ENCODE measurements at places on chromosomes 4 and X.

DNA sequence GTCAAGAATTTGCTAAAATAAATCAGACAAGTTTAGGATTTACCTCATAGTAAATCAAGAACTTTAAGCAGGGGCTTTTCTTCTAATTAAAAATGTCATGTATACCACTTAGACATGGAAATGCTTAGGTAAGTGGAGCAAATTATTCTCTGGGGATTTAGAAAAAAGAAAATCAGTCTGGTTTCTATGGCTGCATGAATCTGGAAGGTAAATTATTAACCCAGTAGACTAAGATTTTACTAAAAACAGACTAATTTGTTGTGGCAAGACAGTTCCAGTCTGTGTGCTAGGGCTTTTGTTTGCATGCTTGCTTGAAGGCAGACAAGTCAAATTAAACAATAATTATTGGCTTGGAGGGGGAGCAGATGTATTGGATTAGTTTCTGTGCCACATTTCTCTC lies 140.6 kb downstream of the TBL1X start:
- no peaks in the 10 kb centered on the region for H3K4me1 ChIP-seq
- no peaks in the 10 kb centered on the region for H3K27me3 ChIP-seq
- DNase-seq = no peak
- no peak overlapping the region for H3K27ac ChIP-seq

DNA sequence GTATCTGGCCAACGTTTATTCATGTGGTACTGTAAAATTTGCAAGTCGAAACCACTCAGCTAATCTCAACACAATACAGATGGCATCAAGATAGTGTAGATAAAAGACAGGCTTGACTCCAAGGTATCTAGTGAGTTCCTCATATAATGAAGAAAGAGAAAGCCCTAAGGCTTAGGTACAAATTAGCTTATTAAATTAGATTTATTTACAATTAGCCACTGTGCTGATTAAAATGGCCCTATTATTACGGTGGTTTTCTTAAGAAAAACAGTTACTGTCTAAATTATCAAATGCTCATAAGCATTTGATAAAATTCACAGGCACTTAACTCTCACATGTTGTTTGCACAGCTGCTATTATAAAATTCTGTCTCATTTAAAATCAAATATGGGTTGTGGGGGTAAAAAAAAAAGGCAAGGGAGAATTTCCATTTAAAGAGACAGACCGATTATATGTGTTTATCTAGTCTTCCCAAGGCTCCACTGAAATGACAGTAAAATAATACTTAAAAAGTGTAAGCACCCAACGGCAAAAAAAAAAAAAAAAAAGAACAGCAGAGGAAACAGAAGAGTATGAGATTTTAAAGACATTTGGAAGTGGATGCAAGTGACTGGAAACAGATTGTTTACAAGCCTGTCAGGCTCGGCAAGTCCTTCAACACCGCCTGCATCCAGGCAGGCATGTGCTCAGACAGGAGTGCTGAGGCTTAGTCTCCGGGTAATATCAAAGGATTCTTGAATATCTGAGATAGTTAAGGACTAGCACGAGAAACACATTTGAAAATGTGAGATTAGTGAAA lies 55.1 kb downstream of the FAM13A start:
- no peak overlapping the region for H3K4me3 ChIP-seq
- DNase-seq = no peak
- peaks cover 10% of the 10 kb centered on the region for H3K27me3 ChIP-seq
- no peaks in the 10 kb centered on the region for H3K36me3 ChIP-seq
- no peaks in the 10 kb centered on the region for H3K4me1 ChIP-seq
- no peak overlapping the region for H3K27ac ChIP-seq

- no peak for DNase-seq
- H3K27ac ChIP-seq = no peak overlapping the region
- no peaks in the 10 kb centered on the region for H3K27me3 ChIP-seq
Measured at GRCh38 chr4:126441173-126442035, 1126.6 kb downstream of the FAT4 start.

- H3K27me3 ChIP-seq = no peaks in the 10 kb centered on the region
- no peak overlapping the region for H3K27ac ChIP-seq
- no peaks in the 10 kb centered on the region for H3K36me3 ChIP-seq
- H3K4me1 ChIP-seq = no peaks in the 10 kb centered on the region
- H3K4me3 ChIP-seq = no peak overlapping the region
- DNase-seq = no peak
Measured at GRCh38 chr4:156173937-156174336, 220.3 kb upstream of the CTSO start.

GRCh38 chrX:9957743-9958142 lies 9.4 kb upstream of the CLDN34 start:
- H3K4me1 ChIP-seq = no peaks in the 10 kb centered on the region
- H3K4me3 ChIP-seq = no peak overlapping the region
- H3K36me3 ChIP-seq = no peaks in the 10 kb centered on the region
- no peak overlapping the region for H3K27ac ChIP-seq

DNA sequence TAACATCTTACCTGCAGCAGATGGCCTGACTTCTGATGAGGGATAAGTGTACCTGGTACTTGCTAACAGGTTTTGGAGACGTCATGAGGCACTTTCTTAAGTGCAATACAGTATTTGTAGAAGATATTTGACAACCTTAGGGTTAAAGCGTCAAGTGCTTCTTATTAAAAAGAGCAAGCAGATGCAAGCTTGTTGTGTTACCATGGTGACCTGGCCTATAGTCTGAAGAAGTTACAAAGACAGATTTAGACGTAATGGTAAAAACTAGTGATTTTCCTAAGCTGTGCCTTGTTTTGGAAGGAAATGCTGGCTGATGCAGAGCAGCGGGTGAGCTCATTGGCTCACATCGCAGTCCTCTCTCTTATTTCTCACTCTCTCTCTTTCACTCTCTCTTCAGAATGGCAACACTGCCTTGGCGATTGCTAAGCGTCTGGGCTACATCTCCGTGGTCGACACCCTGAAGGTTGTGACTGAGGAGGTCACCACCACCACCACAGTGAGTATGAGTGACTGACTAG lies 243.6 kb downstream of the ANK2 start:
- no peak overlapping the region for H3K4me3 ChIP-seq
- H3K4me1 ChIP-seq = peaks cover 5% of the 10 kb centered on the region

GRCh38 chrX:53716328-53717088 lies 30.0 kb upstream of the HUWE1 start:
- H3K4me1 ChIP-seq = peaks cover 27% of the 10 kb centered on the region
- H3K27me3 ChIP-seq = no peaks in the 10 kb centered on the region
- H3K27ac ChIP-seq = peak overlapping the region; percentile 99
- H3K36me3 ChIP-seq = no peaks in the 10 kb centered on the region
- H3K4me3 ChIP-seq = peak overlapping the region; percentile 77
